Occipital lobe (tissue), 3 donors: ENCODE measurements at places on chromosomes 11 and 22.

DNA sequence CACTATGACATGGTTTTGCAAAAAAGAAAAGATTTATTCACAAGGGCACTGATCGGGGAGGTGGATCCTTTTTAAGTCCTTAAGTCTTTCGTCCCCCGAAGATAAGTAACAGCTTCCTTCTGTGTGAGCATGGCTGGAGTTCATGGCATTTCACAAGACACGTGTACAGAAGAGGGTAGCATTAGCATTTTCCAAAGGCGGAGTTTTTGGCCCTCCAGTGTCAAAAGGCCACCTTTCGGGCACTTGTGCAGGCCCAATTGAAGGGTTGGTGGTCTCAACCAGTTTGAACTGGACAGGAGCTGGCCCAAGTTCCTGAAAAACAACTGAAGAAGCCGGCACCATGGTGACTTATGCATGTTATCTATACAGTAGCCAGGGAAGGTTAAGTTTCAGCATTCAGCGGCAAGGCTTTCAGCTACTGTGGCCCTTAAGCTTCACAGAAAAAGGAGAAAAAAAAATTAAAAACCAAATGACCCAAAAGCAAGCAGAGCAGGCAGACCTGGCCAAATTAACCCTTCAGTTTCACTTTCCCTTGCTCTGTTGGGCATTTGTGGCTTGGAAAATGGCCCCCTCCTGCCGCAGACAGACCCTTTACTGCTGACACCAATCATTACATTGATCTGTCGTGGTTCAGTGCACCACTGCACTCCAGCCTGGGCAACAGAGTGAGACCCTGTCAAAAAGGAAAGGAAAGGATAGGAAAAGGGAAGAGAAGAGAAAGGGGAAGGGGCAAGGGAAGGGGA is 18.7 kb downstream of the ZNF74 start:
- no peak for DNase-seq

GRCh38 chr22:44793106-44793505 is 40.7 kb downstream of the ARHGAP8 start:
- no peak for DNase-seq

DNA sequence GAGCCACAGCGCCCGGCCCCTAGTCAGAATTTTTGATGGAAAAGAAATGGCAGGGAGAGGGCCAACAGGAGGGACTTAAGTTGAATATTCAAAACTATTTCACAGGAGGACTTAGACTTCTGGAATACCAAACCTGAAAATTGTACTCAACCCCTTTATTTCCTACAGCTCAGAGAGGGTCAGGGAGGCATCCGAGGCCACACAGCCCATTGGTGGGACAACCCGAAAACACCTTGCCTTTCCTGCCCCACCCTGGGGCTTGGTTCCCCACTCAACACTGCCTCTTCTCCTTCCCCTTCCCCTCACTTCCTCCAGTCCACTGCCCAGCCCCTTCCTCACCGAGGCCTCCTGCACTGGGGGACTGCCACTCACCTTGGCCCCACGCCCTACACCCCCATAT is 1.4 kb downstream of the NAALADL1 start:
- no peak for DNase-seq

DNA sequence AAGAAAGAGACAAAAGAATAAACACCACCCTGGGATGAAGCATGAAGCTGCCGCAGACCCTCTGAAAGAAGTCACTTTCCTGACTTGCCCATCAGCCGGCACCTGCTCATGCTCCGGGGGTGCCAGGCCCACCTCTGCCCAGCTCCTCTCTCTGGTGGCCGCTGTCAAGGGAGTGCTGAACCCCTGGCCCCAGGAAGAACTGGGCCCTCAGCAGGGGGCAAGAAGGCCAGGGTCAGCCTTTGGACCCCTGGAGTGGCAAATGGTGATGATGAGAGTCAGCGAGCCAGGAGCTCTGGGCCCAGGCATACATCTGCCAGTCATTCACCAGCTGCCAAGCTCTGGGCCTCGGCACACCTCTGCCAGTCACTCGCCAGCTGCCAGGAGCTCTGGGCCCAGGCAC is 17.4 kb downstream of the TTLL8 start:
- DNase-seq = no peak

GRCh38 chr11:128707681-128708080 is 13.8 kb downstream of the FLI1 start:
- no peak for DNase-seq

DNA sequence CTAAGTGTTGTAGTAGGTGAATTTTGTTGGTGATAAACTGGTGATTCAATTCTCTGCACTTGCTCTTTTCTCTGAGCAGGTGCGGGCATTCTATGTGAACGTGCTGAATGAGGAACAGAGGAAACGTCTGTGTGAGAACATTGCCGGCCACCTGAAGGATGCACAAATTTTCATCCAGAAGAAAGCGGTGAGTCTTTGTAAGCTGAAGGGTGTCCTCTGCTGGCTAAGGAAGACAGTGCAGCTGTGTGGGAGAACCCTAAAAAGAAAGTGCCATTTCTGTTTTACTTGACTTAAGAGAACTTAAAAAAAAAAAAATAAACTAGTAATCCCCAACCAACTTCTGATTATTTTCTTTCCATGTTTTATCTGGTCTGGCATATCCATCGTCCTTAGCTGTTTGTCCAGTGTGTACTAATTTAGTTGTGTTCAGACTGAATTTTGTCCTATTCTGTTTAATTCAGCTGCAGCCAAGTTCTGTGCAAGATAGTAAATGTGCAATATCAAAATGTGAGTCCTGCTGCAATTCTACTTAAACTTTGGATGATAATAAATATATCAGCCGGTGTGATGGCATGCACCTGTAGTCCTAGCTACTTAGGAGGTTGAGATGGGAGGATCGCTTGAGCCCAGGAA is 29.6 kb downstream of the CAT start:
- DNase-seq = no peak

DNA sequence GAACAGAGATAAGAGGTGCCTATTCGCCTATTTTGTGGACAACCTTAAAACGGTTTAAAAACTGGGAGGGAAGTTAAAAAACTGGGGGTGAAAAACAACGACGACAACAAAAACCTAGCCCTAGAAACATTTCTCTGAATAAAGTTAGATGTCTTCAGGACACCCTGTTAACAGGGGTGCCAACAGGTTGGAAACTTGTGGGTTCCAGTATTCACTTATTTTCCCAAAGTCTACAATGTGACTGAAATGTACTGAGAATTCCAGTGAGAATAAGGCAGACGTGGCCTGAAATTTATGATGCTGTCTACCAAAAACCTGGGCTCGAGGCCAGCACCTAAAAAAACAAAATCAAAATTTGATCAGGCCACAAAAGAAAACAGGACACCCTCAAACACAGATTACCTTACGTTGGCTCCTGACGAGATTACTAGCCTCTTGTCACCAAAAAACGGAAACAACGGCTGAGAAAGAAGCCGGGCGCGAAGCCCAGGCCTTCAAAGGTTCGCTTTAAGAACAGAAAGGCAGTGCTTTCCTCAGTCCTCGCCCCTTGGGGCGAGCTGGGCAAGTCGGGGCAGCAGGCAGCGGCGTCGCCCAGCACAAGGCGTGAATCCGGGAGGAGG is 906 bp downstream of the CCDC90B start:
- DNase-seq = no peak

GRCh38 chr11:91921974-91922373 is 302.6 kb upstream of the FAT3 start:
- no peak for DNase-seq

- DNase-seq = no peak
Measured at GRCh38 chr11:112172362-112172994, 2.8 kb upstream of the BCO2 start.

- no peak for DNase-seq
Measured at GRCh38 chr22:40624770-40625169, 11.7 kb downstream of the MRTFA start.

- no peak for DNase-seq
Measured at GRCh38 chr11:111603611-111604130, 1.4 kb downstream of the SIK2 start.

DNA sequence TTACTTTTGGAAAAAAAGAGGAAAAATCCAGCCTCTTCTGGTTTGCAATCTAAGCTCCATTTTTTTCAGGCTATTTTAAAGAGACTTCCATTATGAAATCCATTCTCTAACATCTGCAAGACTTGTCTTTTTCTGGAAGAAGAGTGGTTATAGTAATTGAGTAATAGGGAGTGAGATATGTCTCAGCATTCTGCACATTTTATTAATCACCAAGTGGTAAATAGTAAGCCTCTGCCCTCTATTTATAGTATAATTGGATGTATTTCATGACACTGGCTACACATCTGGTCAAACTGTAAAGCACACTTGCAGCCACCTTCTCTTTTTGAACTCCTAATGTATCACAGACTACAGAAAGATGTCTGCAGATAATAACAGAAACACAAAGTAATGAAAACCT is 391.1 kb downstream of the ETS1 start:
- DNase-seq = no peak

DNA sequence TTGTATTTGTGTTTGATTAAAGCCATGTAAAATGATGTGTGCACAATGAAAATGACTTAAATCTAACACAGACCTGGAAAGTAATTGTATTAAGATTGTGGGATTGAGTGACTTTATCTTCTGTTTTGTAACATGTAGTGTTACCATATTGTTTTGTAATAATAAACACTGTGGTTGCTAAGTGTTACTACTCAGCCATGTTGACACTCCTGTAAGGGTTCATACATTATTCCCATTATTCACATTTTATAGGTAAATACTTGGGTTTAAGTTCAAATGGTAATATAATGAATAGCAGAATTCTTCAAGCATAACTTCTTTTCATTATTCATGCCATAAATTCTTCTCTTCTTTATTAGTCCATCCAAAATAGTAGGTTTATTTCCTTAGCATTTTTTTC is 69.0 kb downstream of the ZC3H12C start:
- DNase-seq = no peak
